Bronchial epithelial cell (primary cell): ENCODE measurements at places on chromosomes 5 and 9. TPM values are rescaled to one million over a fixed set of nuclear protein-coding genes. Genes with fewer than 3 reads are reported as not detected.

CLINT1 gene
- 148 and 288 TPM in 2 replicates for total RNA-seq

GRCh38 chr5:139438707-139439012 lies 665 bp downstream of the DNAJC18 start:
- no peak for DNase-seq

DNA sequence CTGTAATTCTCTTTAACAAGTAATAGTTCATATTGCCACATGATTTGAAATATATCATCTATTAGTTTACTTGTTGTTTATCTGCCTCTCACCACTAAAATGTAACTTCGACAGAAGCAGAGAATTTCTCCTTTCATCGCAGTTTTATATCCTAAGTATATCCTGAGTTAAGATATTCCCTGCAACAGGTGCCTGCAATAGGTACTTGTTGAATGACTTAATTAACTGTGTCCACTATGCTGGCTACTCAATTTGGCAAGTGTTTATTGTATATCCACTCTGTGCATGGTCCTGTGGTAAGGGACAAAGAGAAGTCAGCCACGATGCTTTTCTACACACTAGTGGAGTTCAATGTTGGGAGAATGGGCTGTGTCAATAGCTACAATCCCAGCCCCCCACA lies 108.5 kb downstream of the PSAT1 start:
- no peak for DNase-seq

GRCh38 chr9:136584934-136585333 lies 39.1 kb upstream of the NOTCH1 start:
- no peak for DNase-seq

GRCh38 chr9:124454296-124454695 lies 4.0 kb downstream of the ADGRD2 start:
- DNase-seq: no peak

GRCh38 chr9:106675780-106676179 lies 187.2 kb upstream of the ZNF462 start:
- DNase-seq: peak; percentile 55
